ENCODE measurements at places on chromosomes 16 and 17. TPM values are rescaled to one million over a fixed set of nuclear protein-coding genes. Genes with fewer than 3 reads are reported as not detected.

NAGS gene
- 1.4 TPM for total RNA-seq

KCTD5 gene
- 27.5 TPM for total RNA-seq

SDF2 gene
- 47.3 TPM for total RNA-seq

SLFN13 gene
- 77.5 TPM for total RNA-seq

PRSS8 gene
- not detected for total RNA-seq

MPP3 gene
- not detected for total RNA-seq

GSE1 gene
- total RNA-seq, result 60.9 TPM

ATP6V0C gene
- total RNA-seq, result 117 TPM

CLEC19A gene
- not detected for total RNA-seq

TEKT1 gene
- total RNA-seq, result not detected

PLK1 gene
- total RNA-seq, result 76.5 TPM

STX1B gene
- total RNA-seq, result 3.5 TPM

GRCh38 chr17:8273884-8274444 lies 14.5 kb upstream of the RANGRF start:
- no peak for DNase-seq

GRCh38 chr16:70157477-70158260 lies 15.9 kb upstream of the CLEC18C start:
- no peak for DNase-seq

DNA sequence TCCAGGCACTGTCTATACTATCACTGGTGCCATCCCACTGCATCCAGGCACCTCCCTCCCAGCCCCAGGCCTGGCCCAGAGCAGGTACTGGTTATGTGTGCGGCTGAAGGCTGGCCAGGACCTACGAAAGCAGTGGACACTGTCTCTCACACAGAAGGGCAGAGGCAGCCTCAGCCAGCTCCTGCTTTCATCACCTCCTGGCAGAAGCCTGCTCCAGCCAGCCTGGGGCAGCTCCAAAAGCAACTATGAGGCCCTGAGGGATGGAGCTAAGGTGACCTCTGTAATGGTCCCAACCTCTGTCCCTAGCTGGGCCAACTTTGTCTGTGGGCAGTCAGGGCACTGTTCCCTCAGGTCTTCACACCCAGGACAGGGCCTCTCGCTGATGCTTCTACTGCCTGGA lies 18.8 kb downstream of the HSD11B2 start:
- no peak for DNase-seq

DNA sequence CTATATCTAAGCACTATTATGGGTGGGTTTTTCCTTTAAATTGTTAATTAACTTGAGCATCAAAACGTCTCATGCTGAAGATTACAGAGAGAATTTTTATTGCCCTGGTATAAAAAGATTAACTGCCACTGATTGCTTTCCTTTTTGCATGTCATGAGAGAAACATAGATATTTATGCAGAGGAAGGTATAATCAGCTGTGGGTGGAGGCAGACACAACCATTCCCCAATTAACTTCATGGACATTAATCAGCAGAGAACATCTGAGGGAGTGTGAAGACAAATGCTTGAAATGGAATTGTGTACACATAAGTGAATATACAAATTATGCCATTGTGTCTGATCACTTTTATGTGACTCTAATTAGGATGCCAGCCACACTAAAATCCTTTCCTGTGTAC lies 115.2 kb upstream of the CPHXL start:
- no peak for DNase-seq

DNA sequence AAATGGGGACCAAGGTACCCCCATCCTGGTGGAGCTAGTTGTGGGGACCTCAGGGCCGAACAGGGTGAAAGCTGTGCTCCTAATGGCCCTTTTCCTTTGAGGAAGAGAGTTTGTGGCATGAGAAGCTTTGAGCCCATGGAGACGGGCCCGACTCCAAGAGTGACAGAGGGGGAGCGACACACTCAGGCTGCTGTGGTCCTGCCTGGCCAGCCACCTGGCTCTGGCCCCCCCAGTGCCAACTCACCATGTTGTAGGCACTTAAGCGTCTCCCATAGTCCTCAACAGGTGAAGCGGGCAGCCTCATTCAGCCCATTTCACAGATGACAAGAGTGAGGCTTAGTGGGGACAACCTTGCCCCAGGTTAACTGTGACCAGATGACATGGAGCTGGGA lies 1.6 kb downstream of the IL21R start:
- DNase-seq, result no peak

DNA sequence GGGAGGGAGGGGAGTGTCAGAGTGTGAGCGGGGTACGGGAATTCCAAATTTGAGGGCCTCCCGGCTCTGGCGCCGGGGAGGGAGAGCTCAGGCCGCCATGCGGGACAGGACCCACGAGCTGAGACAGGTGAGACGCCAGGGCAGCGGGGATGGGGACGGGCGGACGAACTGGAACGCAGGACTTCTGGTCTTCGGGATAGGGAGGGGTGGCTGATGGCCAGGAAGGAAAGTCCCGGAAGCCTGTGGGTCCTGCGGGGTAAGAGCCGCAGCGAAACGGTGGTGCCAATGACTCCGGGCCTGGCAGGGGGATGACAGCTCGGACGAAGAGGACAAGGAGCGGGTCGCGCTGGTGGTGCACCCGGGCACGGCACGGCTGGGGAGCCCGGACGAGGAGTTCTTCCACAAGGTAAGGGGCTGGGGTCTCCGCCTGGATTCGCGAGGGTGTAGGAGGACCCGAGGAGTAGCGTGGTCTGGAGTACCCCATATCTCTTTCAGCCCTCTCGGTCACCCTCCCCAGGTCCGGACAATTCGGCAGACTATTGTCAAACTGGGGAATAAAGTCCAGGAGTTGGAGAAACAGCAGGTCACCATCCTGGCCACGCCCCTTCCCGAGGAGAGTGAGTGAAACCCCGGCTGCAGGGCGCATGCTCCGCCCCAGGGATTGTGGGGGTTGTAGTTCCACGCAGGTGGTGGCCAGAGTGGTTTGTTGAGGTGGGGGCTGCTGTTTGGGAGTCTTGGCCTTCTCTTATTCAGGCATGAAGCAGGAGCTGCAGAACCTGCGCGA lies 543 bp downstream of the STX4 start:
- peak; percentile 89 for DNase-seq

DNA sequence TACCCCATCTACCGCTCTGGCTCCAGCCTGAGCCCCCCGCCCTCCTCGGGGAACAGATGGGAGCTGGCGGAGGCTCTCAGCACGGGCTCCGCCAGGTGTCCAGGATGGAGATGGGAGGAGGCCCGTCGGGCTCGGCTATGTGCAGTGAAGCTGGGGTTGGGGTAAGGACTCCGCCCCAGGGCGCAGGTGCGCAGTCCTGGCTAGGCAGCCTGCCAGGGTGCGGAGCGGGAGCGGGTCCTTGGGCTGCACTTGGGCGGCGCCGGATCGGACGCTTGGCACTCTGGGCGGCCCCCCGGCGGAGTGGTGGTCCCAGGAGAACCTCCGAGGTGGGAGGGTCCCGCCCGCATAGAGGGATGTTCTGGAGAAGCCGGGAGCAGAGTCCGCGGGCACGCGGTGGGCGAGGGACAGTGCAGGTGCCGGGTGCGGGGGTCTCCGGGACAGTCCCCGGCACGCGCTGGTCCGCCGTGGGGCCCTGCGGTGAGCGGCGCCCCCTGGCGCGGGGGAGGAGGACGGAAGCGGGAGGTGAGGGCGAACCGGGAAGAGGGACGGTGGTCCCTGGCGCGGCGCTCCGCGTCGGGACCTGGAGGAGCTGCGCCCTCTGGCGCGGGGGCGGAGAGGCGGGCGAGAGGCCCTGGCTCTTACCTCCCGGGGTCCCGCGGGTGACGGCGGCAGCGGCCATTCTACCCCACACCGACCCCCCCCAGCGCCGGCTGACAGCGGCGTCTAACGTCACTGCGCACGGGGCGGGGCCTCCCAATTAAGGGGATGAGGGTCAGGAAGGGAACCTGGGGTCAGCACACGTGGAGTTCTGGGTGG lies at the start of gene CAMTA2:
Gene CAMTA2 (minus strand): TSS at position 725 of the 816 bp plus-strand sequence. CDS start 1,453 bp downstream, outside the sequence.
- peak; percentile 91 for DNase-seq

GRCh38 chr16:3113765-3114479 lies 1.5 kb downstream of the ZNF205 start:
- no peak for DNase-seq

GRCh38 chr16:980595-980854 lies 1.0 kb upstream of the SOX8 start:
- no peak for DNase-seq

- DNase-seq, result no peak
Observed at GRCh38 chr16:75116081-75116910, at the start of gene LDHD. LDHD (minus strand) TSS chr16:75116780; CDS start chr16:75116720, 60 bp downstream.

- no peak for DNase-seq
Observed at GRCh38 chr16:74232806-74233465, 63.7 kb upstream of the PSMD7 start.

- no peak for DNase-seq
Observed at GRCh38 chr16:48901712-48902374, 291.9 kb upstream of the N4BP1 start.

- no peak for DNase-seq
Observed at GRCh38 chr16:48831076-48831722, 221.2 kb upstream of the N4BP1 start.

GRCh38 chr16:27225536-27226360 lies 22.4 kb downstream of the KDM8 start:
- DNase-seq, result no peak

GRCh38 chr17:29807520-29808361 lies 122.3 kb downstream of the SSH2 start:
- DNase-seq, result peak; percentile 50

- DNase-seq, result no peak
Observed at GRCh38 chr16:11306997-11307638, 26.0 kb upstream of the PRM1 start.

DNA sequence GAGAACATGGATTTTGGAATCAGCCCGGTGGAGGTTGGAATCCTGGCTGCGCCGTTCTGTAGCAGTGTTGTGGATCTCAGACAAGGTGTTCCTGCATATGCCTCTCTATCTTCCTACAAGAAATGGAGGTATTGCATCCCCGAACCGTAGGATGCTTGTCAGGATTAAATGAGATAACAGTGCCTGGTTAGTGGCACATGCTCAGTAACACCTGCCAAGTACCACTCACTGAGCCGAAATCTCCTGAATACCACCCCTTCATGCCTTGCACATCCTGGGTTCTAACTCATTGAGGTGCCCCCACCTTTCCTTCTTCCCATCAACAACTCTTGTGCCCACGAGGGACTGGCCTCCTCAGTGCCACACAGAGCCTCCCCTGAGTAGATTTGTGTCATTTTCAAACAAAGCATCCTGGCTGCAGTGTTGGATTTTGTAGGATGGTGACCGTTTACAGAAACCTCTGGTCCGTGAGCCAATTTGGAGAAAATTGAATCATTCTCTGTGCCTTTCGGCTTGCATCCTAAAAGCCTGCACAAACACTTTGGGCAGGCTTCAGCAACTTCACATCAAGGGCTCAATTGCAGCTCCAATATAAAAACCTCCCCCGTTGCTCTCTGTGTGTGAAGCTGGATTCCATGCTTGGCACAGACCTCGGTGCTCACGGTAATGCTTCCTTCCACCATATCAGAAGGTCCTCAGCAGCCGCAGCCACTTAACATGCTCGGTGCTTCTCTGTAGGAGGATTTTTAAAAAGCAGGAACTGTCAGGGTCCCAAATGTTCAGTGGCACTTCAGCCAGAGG lies 84.2 kb downstream of the WWOX start:
- no peak for DNase-seq

GRCh38 chr17:2802574-2802973 lies 6.3 kb downstream of the RAP1GAP2 start:
- no peak for DNase-seq

- DNase-seq, result no peak
Observed at GRCh38 chr16:83023640-83024039, 396.9 kb downstream of the CDH13 start.

DNA sequence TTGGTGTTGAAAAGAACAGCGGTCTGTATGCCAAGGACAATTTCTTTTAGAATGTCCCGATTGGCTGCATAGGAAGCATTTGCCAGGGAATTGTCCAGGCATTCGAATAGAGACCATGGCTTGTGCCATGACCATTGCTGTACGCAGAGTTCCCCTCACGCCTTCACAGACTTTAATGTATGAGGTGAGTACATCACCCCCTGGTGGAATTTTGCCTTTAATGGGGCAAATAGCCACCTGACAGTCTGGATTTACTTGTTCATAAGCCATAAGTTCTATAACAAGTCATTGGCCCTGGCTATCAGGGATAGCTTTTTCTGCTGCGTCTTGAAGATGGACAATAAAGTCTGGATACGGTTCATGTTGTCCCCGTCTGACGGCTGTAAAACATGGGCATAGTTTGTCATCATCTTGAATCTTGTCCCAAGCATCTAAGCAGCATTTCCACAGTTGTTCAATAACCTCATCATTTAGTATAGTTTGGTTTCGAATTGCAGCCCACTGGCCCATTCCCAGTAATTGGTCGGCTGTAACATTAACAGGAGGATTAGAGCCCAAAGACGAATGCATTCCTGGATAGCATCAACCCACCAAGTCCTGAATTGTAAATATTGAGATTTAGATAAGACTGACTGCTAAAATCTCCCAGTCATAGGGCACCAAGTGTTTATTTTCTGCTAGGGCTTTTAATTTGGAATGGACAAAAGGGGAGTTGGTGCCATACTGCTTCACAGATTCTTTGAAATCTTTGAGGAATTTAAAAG lies 67.7 kb upstream of the ARL4D start:
- no peak for DNase-seq

DNA sequence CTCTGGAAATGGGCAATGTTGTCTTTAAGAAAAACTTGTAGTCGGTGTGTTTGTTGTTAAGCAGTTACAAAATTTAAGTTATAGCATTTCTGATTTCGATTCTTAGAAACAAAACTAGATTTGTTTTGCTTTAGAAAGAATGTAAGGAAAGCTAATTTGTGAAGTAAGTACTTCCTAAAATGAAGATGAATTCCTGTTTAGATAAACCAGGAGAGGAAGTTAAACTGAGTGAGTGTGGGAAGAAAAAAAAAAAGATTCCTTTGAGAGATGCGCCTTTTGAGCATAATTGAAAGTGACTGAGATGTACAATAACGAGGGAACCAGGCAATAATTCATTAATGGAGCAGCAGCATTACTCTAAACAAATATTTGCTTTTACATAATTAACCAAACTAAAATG lies 52.4 kb upstream of the ALOX12 start:
- DNase-seq, result no peak

DNA sequence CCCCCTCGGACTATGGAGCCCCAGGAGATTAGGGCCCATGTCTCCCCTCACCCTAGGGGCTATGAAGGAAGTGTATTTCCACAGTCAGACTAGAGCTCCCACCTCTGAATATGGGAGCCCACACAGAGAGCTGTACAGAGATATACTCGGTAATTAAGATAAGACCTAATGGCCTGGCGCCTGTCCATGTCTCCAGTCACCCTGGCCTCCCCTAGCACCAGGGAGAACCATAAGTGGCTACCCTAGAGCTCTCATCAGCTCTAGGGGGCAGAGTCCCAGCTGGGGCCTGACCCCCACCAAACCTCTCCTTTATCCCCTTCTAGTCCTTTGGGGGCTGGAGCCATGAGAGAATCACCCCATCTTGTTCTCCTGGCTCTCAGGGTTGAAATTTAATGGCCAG lies 2.4 kb downstream of the TMEM101 start:
- DNase-seq, result no peak

DNA sequence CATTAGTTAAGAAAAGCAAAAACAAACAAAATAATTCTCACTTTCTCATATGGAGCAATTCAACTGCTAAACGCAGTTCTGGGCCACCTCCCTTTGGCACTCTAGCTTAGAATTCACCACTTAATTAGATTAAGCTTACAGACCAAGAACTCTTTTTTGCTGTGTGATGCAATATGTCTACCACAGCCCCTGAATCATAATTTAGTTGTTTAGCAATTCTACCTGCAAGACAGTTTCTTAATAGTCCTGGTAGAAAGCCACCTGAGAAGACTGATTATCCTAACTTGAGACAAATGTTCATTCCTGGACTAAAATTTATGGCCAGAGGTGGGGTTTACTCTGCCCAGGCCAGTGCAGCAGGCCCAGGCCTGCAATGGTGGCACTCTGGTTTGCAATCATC lies 205.9 kb downstream of the HS3ST3A1 start:
- no peak for DNase-seq

- DNase-seq, result no peak
Observed at GRCh38 chr16:53105565-53105964, 50.8 kb downstream of the CHD9 start.
